ENCODE measurements at places on chromosomes 2 and 18.

DNA sequence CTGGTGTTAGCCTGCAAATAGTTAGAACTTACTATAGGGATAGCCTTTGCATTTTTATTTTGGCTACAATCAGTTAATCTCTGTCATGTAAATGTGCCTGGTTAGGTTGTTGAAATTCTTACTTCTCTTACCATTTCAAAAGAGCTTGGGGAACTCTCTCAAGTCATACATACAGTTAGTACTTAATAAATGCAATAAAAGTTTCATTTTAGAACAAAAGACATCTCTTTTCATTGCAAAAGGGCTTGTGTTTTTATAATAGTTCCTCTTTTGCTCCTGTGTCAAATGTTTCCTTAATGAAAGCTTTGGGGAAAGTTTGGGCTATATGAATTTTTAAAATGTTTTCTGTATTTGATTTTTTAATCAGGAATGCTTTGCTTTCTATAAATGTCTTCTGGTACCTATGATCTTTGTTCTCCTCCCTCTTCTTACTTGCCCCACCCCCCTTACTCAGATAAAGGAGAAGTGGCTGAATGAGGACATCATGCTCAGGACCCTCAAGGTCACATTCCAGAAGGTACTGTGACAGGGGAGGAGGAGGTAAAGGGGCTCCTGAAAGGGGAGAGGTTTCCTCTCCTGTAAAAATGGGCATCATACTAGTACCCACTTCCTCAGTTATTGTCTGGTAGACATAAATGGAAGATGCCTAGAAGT, 13.6 kb downstream of the PTPN18 start:
- no peak for DNase-seq

GRCh38 chr2:65025453-65026123, 30.6 kb upstream of the CEP68 start:
- no peak for DNase-seq

DNA sequence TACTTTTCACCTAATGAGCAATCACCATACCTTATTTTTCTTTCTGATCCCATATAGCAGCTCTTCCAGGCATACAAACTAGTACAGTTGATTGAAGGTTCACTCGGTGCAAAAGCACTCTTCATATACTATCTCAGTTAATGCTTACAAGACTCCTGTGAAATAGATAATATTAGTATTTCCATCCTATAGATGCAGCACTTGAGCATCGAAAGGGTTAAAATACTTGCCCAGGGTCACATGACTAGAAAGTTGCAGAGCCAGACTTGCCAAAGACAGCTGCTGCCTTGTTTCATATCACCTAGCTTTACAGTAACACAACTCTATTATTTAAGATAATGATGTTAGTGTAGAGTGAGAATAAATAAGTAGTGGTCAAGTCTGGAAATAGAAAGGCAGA, 466.0 kb upstream of the TNP1 start:
- DNase-seq: no peak

DNA sequence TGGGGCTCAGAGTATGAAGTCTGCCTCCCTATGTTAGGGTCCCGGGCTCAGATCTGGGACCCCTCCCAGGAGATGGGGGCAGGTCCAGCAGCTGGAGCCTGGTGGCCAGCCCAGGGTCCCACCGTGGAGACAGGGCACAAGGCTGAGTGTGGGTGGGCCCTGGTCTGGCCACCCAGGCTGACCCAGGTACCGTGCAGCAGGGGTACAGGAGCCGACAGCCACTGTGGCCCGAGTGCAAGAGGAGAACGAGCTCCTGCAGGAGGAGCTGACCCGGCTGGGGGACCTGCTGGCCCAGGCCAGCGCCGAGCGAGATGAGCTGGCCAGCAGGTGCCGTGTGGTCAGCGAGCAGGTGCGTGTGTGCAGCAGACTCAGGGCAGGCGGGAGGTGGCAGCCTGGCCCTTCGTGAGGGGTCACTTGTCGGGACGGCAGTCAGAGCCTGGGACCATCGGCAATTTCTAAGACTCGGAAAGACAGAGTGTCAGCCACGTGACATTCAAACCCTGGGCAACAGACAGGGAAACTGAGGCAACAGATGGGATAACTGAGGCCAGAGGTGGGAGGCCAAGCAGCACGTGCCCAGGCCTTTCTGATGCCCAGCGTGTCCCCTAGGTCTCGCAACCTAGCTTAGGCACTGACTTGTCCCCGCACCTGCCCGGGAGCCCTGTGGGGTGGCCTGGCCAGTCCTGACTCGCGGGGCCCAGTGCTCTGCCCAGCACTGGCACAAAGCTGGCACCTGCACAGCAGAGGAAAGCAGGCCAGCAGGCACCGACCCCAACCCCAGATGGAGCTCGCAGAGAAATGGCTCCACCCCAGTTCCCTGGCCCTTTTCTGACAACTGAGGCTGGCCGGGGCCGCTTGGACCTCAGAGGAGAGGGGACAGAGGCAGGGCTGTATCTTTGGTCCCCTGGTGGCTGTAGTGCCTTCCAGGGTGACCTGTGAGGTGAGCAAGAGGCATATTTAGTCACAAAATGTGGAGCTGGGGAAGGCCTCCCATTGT, 13.9 kb downstream of the CROCC2 start:
- no peak for DNase-seq

- no peak for DNase-seq
Observed at GRCh38 chr2:127153691-127154158, 46.8 kb upstream of the BIN1 start.

Data from activated CD4-positive, alpha-beta T cell treated with anti-CD3 and anti-CD28 coated beads, Interleukin-2, amount 50 U/mL, for 16 hours (primary cell).